ENCODE measurements at places on chromosomes 1 and 21. TPM values are rescaled to one million over a fixed set of nuclear protein-coding genes. Genes with fewer than 3 reads are reported as not detected.

DNA sequence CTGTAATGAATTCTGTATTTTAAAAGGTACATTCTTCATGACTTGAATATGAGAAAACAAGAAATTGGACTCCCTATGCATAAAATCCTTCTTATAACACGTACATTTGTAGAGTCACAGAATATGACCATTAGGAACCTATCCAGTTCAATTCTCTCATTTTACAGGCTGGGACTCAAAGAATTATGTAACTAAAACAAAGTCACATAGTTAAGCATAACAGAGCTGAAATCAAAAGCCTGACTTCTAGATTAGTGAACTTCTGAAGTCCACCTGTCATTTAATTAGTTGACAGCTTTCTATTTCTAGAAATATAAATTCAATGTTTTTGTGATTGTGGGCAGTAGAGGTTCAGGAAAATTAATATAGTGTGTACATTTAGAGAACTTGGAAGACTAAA lies 20.3 kb upstream of the TTLL7 start:
- DNase-seq: no peak

DNA sequence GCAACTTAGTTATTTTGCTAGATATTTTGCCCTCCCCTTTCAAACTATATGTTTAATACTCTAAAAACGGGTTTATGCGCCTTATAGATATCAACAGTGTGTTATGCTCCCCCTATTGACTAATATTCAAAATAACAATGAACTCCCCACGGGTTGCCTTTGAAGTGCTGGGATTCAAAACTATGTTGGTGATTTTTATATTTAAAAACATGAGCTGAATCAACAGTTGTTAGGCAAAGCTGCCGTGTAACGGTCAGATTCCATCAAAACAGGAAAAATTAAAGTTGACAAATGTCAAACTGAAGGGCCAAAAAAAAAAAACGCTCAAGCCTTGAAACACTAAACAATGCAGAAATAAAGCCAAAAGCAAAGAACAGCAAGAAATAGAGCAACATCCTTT lies 2.5 kb downstream of the TGFBR3 start:
- peak; percentile 49 for DNase-seq

- peak; percentile 37 for DNase-seq
Observed at GRCh38 chr1:85278853-85279314, 2.5 kb upstream of the BCL10 start.

GRCh38 chr1:109151146-109151990 lies 37.5 kb downstream of the ELAPOR1 start:
- peak; percentile 64 for DNase-seq

S1PR1 gene
- 0.03 TPM for total RNA-seq
